ENCODE measurements at places on chromosomes 2 and 18.
A peak's percentile ranks its signal among the peaks of the same experiment; 100 is the strongest.

GRCh38 chr2:219684721-219685689 is 57.6 kb downstream of the SLC4A3 start:
- no peak for DNase-seq

DNA sequence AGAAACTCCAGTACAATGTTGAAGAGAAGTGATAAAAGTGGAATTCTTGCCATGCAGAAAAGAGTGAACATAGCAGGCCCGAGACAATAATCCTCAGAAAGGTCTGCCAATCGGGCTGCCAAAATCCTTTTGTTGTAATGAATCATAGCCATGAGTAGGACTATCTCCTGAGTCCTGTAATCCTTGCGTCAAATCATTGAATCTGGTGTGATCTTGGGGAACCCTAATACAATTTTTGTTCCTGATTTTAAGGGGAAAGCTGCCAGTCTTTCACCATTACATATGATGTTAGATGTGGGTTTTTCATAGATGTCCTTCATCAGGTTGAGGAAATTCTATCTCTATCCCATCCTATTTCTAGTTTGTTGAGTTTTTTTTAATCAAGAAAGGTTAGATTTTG is 2.2 kb downstream of the TPGS2 start:
- no peak for DNase-seq

- DNase-seq = no peak
These were observed 9.3 kb downstream of the XRCC5 start for GRCh38 chr2:216118474-216118873.

DNA sequence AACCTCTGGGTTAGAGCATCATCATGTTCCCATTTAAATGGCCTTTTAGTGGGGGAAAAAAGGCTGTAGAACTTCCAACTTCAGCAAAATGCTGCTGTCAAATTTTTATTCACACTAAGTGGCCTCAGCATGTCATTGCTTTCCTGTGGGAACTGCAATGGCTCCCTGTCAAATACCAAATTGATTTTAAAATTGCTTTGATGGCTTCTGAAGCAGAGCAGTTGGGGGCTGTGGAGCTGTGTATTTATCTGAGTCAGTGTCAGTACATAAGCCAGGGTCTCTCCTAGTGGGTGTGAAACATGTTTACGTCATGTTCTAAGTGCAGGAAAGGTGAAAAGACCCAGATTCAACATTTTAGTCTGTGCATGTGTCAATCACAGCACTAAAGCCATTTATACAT is 171.3 kb downstream of the CDH19 start:
- no peak for DNase-seq

DNA sequence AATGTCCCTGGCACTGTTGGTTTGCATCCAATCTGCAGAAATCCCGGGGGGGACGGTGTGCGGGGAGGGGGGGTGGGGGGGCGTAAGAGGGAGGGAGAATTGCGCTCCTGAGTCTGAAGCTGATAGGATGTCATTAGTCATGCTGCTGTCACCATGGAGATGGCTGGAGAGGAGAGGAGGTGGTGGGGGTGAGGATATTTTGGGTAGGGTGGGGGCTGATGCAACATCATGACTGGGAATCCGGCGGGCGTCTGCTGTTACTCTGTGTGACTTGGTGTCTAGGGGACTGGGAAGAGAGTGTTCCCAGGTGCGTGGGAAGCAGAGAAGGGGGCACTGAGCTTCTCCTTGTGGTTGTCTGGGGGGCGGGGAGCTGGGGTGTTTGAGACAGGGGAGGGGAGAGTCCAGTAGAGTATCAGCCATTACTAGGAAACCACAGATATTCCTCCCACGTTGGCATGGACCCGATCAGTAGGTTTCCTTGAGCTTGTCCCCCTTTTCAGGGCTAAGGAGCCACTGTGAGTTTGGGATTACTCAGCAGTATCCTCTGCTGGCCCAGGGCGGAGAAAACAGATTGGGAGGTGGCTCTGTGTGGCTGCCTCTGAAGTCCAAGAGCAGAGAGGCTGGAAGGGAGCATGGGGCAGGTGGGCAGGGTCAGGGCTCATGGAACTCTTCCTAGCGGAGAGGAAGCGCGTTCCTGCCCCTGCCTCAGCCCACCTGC is 18.9 kb downstream of the TET3 start:
- DNase-seq = peak; percentile 32

- no peak for DNase-seq
These were observed 62.4 kb downstream of the PPP1R1C start for GRCh38 chr2:182048088-182048487.

DNA sequence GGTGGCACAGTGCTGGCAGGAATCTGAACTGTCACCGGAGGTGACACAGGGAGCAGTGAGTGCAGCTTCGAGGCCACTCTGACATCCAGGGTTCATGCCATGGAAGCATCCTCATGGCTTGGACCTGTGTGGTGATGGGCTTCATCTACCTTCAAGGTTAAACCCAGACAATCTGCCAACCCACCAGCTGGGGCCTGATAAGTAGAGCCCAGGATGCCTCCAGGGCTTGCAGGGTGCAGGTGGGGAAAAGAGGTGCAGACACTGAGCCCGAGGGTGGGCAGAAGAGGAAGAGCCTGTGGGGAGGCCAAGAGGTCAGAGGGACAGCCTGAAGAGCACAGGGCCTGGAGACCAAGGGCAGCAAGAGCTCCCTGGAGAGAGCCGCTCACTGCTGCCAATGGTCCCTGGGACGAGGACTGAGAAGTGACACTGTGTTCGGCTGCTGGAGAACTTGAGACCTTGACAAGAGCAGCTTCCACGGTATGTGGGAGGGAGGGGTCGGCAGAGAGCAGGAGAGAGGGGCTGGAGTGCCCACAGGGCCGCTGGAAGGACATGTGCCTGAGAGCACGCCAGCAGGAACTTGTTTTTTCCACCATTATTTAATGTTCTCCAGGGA is 8.1 kb upstream of the HES6 start:
- DNase-seq = no peak

GRCh38 chr2:236866542-236867340 is 218.9 kb upstream of the COPS8 start:
- peak; percentile 30 for DNase-seq

DNA sequence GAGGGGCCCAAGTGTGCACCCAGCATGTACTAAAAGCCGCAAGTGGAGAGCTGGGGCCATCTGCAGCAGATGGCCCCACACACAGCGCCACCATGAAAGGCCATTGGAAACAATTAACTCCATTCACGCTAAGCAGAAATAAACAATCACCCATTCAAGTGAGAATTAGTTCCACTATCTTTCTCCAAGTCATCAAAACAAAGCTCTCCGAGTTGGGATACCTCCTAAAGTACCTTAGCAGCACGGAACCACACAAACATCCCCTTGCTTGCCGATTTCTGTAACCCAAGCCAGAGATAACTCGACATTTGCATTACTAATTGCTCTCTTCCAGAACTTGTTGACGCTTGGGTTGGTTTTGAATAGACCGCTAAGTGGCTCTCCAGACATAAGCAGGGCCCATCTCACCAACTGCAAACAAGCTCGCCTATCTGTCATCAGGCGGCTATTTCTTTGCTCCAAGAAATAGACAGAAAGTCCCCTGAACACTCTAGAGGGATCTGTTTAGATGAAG is 840.6 kb upstream of the SALL3 start:
- DNase-seq = peak; percentile 41

GRCh38 chr2:52404046-52404445 is 1363.6 kb upstream of the CHAC2 start:
- no peak for DNase-seq

DNA sequence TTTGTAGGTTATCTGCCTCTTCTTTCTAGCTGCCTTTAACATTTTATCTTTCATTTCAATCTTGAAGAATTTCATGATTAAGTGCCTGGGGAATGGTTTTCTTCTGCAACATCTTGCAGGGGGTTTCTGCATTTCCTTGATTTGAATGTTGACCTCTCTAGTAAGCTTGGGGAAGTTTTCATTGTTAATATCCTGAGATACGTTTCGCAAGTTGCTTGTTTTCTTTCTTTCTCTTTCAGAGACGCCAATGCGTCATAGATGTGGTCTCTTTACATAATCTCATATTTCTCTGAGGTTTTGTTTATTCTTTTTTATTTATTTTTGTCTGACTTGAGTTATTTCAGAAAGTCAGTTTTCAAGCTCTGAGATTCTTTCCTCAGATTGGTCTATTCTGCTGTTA is 225.7 kb downstream of the XIRP2 start:
- no peak for DNase-seq

DNA sequence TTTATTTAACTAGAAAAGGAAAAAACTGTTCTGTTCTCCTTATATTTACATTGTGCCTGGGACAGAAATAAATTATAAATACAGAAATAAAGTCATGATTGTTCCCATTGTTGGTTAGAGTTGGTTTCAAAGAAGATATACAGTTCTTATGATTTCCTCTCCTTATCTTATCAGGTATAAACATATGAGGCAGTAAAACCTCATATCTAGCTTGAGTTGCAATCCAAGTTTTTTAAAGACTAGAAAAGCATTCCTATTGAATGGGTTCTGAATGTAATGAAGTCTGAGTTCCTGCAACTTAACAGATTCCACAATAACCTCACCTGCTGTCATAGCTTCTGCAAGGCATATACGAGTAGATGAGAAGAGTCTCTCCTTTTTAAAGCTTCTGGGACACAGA is 114.7 kb upstream of the CAVIN2 start:
- no peak for DNase-seq

- peak; percentile 31 for DNase-seq
These were observed 106.3 kb upstream of the CD302 start for GRCh38 chr2:159904127-159904958.

DNA sequence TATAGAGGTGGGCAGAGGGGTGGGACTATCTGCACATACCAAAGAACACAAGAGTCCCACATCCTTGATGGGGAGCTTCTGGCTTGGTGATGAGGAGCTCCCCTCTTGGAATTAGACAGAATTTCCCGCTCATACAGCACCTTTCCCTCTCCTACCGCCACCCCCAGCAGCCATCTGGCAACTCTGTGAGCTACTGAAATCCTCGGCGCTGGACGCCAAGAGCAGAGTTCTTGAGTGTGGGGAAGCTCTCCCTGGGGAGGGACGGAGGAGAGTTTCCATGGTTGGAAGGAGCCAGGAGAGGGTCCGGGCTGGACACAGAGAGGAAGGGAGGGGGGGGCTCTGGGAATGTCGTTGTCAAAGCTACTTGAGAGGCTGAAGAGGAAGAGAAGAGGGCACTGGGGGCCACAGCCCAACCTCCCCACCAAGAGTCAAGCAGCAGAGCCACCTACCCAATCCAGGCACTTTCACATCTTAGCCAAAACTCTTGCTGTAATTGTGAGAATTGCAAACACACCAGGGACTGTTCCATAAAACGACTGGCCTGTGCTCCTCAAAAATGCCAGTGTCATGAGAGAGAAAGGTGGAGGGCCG is 89.4 kb upstream of the MCFD2 start:
- DNase-seq = no peak

DNA sequence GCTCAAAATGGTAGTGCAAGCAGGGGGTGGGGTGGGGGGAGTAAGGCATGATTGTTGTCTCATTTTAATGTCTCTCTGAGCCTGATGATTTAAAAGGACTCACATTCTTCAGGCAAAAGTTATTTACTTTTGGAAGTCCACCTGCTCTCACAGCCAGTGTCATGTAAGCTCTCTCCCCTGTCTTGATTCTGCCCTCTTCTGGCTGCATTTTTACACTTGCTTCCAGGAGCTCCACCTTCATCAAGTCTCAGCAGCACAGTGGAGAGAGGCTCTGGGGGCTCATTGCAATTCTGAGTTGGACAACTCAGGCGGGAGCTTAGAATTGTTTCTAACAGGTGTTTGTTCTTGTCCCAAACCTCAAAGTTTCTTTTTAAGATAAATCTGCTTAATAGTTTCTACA is 39.2 kb downstream of the GNAL start:
- DNase-seq = no peak

DNA sequence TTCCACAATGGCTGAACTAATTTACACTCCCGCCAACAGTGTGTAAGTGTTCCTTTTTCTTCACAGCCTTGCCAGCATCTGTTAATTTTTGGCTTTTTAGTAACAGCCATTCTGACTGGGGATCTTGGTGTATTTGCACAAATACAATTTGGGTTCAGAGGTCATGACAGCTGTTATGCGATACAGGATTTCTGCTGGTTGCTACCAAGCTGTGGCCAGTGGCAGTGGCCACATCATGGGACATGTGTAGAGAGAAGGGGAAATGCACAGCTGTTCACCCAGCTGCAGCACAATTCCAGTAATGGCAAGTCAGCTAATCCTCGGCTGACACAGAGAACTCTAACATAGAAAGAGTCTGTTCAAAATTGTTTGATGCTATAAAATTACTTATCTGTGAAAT is 21.0 kb upstream of the SELENOI start:
- no peak for DNase-seq

- no peak for DNase-seq
These were observed 24.4 kb upstream of the AGFG1 start for GRCh38 chr2:227447606-227448005.

DNA sequence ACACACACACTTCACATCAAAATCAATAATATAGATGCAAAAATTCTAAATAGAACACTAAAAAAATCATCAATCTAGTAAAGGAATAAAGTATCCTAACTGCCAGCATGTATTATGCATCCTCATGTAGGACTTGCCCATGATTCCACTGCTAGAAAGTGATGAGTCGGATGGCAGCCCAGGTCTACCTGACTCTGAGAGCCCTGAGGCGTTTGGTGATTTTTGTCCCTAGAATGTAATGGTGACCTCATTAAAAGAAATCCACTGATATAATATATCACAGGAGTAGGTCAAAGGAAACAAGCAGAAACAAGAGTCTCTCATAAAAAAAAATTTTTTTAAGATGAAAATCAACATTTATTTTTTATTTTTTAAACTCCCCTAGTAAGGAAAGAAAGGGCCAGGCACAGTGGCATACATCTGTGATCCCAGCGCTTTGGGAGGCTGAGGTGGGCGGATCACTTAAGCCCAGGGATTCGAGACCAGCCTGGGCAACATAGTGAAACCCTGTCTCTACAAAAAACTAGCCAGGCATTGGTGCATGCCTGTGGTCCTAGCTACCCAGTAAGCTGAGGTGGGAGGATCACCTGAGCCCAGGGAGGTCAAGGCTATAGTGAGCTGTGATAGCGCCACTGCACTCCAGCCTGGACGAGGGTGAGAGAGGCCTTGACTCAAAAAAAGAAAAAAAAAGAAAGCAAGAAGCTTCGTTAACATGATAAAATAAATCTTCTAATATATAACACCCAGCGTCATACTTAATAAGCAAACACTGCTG is 24.4 kb upstream of the ACTG2 start:
- DNase-seq = no peak

GRCh38 chr2:69946351-69947324 is 14.8 kb downstream of the ASPRV1 start:
- no peak for DNase-seq

GRCh38 chr2:41896186-41896846 is 151.5 kb upstream of the PKDCC start:
- no peak for DNase-seq

- DNase-seq = no peak
These were observed 443.9 kb downstream of the PID1 start for GRCh38 chr2:228827056-228827700.

Measured in hippocampal formation (tissue), 2 donors.